ENCODE measurements at places on chromosomes 5 and 9.

GRCh38 chr9:84512493-84512892 lies 157.0 kb upstream of the NTRK2 start:
- no peak for DNase-seq

DNA sequence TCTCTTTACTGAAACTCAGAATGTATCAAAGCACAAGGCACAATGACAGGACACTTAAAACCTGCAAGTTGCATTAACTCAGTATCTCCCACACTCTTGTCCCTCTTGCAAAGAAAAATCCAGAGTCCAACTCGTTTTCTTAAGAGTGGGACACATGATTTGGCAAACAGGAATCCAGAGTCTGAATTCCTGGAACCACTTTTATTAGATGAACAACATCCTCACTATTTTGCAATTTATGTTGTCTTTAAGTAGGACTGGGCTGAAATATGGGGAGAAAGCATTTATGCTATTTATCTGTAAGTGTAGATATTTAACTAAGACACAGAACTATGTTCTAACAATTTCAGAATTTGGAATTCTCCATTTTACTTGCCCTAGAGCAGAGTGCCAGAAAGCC lies 69.1 kb downstream of the ABCA1 start:
- DNase-seq = no peak

- DNase-seq = no peak
Observed at GRCh38 chr5:158832731-158833130, 267.0 kb downstream of the EBF1 start.

DNA sequence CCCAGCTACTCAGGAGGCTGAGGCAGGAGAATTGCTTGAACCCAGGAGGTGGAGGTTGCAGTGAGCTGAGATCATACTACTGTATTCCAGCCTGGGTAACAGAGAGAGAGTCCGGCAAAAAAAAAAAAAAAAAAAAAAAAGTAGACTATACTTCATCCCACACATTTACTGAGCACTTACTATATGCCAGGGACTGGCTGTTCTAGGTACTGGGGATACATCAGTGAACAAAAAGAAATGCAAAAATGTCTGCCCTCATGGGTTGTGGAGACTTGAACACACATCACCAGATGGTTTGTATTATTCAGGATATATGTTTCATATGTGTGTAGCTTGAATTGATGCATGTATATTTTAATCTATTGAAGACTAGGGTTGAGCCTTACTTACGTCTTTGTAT lies 2.9 kb upstream of the LHFPL2 start:
- DNase-seq = no peak

DNA sequence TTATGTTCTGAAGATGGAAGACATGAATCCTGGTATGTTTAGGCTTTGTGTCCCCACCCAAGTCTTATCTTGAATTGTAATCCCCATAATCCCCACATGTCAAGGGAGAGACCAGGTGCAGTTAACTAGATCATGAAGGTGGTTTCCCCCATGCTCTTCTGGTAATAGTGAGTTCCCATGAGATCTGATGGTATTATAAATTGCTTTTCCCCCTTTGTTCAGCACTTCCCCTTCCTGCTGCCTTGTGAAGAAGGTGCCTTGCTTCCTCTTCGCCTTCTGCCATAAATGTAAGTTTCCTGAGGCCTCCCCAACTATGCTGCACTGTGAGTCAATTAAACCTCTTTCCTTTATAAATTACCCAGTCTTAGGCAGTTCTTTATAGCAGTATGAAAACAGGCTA lies 229.0 kb downstream of the ARL15 start:
- no peak for DNase-seq

- DNase-seq = no peak
Observed at GRCh38 chr9:36263683-36264082, 5.4 kb upstream of the GNE start.

DNA sequence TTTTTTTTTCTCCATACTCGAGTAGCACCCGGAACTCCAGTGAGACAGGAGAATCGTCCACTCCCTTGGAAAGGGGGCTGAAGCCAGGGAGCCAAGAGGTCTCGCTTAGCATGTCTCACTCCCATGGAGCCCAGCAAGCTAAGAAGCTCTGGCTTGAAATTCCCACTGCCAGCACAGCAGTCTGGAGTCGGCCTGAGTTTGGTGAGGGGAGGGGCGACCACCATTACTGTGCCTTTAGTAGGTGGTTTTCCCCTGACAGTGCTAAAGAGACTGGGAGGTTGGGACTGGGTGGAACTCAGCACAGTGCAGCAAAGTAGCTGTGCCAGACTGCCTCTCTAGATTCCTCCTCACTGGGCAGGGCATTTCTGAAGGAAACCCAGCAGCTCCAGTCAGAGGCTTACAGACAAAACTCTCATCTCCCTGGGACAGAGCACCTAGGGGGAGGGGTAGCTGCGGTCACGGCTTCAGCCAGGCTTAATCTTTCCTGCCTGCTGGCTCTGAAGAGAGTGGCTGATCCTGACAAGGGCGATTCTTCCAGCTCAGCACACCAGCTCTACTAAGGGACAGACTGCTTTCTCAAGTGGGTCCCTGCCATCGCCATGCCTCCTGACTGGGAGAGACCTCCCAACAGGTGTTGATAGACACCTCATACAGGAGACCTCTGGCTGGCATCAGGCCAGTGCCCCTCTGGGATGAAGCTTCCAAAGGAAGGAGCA lies 414.5 kb upstream of the ZNF608 start:
- no peak for DNase-seq

GRCh38 chr9:131120620-131121228 lies 4.7 kb upstream of the NUP214 start:
- DNase-seq = no peak

DNA sequence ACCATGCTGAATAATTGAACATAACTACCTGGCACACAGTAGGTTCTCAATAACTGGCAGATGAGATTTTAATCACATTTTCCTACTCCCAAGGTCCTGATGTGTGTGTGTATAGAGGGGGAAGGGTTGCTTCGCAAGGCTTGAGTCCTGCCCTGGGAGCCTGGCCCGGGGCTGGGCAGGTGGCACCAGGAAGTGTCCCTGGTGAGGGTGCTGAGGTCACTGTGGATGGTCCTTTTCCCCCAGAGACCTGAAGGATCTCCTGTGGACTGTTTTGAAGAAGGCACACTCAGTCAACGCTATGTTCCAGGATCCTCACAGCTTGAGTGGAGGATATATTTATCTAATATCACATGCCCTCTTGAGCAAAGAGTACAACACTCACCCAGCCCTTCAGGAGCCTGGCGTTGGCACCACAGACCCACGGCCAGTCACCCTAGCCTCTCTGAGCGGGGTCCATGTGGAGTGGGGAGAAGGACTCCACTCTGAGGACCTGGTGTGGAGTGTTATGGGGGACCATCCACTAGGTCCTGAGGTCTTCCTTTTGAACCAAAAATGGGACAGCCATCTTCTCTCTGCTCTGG lies 177.8 kb downstream of the GABBR2 start:
- no peak for DNase-seq

DNA sequence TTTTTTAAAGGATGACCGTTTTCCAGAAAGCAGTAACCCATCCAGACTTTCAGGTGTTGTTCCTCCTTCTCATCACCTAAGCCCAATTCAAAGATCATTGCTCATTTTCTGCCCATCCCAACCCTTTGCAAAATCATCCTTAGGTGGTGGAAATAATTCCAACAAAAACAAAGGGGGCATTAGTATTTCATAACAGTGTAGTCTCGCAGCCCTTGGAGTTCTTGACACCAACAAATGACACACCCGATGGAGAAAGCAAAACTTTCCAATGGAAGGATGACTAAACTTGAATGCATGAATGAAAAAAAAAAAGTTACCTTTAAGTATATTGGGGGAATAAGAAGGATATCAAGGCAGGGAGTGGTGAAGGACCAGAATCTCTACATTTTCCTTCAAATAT lies 117.0 kb downstream of the PAPPA start:
- DNase-seq = no peak

DNA sequence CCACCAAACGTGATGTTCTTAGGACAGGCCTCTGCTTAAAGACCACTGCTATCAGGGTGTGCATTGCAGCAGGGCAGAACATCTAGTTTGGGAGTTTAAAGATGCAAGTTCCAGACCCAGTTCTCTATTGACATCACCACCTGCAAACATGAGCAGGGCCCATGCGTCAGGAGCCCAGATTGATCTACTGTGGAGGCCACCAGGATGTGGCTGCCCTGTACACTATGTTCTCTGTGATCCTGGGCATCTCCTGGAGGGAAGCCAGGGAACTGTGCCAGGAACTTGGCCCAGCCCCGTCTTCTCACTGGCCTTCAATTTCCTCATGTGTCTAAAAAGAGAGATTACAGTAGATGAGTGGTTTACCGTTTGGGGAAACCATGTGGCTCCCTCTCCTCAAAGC lies 87.1 kb downstream of the PDE6A start:
- peak; percentile 72 for DNase-seq

DNA sequence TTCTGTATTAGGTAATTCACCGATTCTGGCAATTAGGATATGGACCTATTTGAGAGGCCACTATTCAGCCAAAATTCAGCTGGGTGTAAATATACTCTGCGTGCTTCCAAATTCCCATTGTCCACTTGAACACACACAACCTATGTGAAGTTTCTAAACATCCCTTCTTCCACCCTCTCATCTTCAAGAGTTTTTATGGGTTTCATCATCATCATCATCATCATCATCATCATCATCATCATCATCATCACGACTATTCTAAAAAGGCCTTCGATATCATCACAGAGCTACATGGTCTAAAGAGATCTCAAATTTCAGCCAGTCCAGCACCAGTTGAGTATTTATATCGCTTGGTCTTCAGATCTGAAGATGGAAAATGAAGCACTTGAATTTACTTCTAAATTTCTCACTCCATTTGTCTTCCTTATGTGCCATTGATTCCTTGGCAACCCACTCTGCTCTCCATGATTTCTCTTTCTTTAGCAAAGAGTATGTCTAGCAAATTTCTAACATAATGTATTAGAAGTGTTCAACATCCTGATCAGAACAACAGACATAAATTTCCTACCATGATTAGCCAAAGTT lies 49.2 kb upstream of the HMHB1 start:
- no peak for DNase-seq

- DNase-seq = no peak
Observed at GRCh38 chr9:79329861-79330260, 241.9 kb upstream of the TLE4 start.

GRCh38 chr5:8176101-8176693 lies 307.2 kb downstream of the MTRR start:
- DNase-seq = no peak

DNA sequence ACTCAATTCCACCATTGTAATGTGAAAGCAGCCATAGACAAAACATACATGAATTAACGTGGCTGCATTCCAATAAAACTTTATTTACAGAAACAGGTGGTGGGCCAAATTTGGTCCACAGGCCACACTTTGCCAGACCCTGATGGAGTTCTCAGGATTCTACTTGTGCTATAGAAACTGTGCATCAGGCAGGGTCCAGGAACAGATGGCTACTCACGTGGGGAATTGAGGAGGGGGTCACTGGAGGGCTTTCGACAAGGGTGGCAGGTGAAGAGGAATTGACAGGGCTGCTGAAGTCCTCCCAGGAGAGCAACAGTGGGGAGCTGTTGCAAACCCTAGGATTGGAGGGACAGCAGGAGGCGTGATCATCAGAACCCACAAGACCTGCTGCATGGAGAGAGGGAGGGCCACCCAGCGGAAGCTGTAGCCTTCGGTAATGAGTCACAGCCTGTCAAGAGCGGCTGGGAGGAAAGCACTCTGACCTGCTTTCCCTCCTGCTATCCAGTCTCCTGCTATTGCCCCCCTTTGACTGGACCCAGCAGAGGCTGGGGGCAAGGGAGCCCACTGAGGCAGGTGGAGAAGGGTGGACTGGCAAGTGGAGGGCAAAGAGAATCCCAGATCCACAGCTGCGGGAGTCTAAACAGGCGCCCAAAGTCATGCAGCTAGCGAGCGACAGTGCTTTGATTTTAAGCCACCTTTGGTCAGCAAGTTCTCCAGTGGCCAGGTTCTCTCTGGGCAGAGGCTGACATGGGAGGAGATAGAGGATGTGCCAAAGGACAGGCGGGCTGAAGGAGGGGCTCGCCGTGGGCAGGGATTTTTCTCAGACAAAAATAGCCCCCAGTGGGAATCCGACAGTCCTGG lies 138.3 kb upstream of the SMIM23 start:
- DNase-seq = no peak

Data from heart left ventricle (tissue), 16 donors.